ENCODE measurements at places on chromosomes 2 and 18.
A peak's percentile ranks its signal among the peaks of the same experiment; 100 is the strongest.

DNA sequence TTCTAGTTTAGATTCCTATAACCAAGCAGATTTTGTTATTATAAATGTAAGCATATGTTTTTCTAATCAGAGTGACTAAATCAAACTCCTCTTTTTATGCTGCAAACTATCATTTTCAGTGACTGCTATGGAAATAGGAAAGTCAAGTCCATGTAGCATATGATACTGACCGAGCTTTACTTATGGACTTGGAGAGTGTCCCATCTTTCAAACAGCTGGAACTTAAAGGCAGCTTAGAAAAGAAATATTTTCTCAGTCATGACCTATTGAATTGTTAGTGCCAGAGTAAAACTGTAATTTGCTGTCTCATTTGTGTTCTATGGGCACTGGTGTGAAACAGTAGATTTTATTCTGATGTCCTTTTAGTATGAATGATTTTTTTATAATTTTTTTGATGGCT, 76.7 kb downstream of the PHLPP1 start:
- no peak for DNase-seq

DNA sequence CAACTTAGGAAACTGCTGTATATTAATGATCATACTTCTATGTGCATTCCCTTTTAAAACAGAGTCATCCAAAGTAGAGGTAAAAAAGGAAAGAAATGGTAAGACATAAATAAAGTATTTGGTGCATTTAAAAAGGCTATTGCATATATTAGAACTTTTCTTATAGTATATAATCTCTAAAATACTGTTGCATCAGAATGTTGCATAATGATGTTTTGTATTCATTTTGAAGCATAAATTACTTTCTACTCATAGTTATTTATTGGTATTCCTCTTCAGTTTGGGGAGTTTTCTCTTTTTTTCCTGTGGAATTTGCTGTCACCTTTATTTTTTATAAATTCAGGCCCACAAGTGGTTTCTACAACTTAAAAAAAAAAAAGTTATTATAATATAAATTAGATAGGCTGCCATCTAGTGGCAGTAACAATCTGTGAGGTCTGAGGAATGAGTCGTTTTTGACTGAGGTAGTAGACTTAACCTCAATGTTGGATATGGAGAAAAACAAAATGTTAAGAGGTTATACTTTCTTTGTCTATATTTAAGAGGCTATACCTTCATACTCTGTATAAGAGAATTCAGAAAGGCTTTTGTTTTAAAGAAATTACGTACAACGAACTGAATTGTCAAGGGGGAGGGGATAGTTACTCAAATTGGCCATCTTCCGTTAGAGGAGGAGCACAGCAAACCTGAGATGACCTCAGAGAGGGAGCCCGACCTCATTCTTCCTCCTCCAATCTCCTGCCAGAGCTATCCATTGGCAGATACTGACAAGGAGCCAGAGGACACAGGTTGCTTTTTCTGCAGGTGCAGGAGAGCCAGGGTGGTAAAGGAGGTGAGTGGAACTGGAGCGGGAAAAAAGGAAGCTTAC, 23.8 kb downstream of the ANKAR start:
- peak; percentile 17 for DNase-seq

GRCh38 chr2:72573232-72573631, 252.6 kb downstream of the EXOC6B start:
- no peak for DNase-seq

- DNase-seq = no peak
These were observed 121.6 kb downstream of the SPP2 start for GRCh38 chr2:234172066-234172465.

- DNase-seq = no peak
These were observed 9.9 kb downstream of the MYT1L start for GRCh38 chr2:2321200-2321540.

DNA sequence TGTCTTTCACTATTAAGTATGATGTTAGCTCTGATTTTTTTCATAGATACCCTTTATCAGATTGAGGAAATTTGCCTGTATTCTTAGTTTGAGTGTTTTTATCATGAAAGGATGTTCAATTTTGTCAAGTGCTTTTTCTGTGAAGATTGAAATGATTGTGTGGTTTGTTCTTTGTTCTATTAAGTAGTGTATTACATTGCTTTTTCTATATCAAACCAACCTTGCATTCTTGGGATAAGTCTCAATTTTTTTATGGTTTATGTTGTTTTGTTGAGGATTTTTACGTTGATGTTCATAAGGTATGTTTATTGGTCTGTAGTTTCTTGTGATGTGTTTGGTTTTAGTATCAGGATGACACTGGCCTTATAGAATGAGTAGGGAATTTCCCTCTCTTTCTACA, 19.1 kb downstream of the PDK1 start:
- no peak for DNase-seq

- DNase-seq = no peak
These were observed 27.9 kb upstream of the GALNT5 start for GRCh38 chr2:157229572-157229971.

DNA sequence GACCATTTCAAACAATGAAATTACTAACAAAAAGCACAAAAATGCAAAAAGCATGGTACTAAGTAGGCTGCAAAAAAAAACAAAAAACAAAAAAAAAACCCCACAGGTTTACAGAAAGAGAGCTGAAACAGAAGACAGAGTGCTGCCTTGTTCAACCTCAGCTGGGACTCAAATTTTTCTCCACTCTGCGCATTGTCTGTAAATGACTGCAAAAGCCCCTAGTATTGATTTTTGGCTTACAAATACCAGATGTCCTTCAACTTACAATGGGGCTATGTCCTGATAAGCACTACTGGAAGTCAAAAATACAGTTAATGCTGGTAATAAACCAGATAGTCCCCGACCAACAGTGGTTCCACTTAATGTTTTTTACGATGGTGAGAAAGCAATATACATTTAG, 42.2 kb downstream of the UBE2E3 start:
- DNase-seq = no peak

- DNase-seq = no peak
These were observed 207.9 kb upstream of the SALL3 start for GRCh38 chr18:78771496-78772359.

DNA sequence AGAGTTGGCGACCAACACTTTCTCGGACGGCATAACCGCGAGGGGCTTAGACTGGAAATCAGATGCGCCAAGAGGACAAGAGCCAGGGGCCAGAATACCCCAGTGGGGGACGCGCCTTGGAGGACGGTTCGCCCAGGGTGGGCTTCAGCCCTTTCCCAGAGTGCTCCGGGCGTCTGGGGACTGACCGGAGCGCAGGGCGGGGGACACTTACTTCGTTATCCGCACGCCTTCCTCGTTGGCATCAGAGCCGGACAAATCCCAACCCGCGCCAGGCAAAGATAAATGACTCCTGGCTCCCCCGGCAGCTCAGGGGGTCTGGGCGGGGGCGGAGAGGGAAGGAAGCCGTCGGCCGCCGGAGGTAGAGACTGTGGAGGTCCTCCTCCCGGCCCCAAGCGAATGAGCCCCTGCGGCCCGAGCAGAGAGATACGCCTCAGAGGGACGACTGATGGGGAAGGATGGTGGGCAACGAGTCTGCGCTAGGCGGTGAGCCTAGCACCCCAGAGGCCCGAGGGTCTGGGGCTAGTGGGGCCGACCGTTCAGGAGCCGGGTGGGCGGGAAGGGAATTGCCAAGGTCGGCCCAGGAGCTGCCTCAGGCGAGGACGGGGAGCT, 4.7 kb upstream of the SATB2 start:
- DNase-seq = no peak

DNA sequence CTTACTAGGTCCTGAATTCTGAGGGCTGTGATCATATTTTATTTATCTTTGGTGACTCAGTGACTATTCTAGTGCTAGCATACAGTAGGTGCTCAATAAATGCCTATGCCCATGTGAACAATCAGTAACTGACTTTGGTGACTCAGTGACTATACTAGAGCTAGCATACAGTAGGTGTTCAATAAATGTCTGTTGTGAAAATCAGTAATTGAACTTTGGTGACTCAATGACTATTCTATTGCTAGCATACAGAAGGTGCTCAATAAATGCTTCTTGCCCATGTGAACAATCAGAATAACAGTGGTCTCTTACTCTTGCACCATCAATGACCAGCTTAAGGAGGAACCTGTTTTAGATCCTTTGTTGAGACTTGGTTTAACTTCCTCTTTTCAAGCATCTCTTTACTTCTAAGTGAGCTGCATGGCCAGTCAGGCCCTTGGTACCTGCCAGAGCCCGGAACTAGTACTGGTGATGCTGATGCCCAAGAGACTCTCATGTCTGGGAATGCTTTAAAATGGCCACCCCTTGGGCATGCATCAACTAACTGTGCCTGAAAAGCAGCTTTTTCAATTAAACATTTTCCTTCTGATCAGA, 214.9 kb upstream of the SPRED2 start:
- DNase-seq = no peak

DNA sequence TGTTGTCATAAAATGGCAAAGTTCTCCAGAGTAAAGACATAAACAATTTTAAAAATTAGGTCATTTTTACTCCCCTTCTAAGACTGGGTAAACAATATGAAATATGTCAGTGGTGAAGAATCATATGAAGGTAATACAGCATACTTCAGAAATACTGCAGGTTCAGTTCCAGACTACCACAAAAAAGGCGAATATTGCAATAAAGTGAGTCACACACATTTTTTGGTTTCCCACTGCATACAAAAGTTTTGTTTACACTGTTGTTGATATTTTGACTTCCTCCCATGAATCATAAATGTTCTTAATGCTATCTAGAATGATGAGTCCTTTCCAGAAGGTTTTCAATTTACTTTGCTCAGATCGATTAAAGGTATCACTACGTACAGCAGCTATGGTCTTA, 73.5 kb downstream of the SMC6 start:
- no peak for DNase-seq

- no peak for DNase-seq
These were observed 23.2 kb upstream of the KDM3A start for GRCh38 chr2:86417961-86418360.

DNA sequence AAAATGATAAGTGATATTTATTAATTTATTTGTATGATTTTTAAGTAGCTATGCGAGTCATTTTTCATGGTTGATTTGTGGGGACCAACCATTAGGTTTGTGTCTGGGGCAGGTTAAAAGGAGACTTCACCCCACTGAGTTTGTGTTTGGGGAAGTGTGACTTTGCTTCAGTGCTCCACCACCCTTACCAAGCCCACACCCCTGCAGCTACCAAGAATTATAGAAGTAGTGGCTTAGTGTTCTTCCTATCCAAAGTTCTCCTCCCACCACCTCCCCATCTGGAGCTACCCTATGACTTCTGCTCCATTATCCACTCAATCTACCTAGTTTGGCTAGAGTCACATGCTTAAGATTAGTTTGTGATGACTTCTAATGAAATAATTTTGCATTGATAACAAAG, 182.1 kb upstream of the ZEB2 start:
- no peak for DNase-seq

DNA sequence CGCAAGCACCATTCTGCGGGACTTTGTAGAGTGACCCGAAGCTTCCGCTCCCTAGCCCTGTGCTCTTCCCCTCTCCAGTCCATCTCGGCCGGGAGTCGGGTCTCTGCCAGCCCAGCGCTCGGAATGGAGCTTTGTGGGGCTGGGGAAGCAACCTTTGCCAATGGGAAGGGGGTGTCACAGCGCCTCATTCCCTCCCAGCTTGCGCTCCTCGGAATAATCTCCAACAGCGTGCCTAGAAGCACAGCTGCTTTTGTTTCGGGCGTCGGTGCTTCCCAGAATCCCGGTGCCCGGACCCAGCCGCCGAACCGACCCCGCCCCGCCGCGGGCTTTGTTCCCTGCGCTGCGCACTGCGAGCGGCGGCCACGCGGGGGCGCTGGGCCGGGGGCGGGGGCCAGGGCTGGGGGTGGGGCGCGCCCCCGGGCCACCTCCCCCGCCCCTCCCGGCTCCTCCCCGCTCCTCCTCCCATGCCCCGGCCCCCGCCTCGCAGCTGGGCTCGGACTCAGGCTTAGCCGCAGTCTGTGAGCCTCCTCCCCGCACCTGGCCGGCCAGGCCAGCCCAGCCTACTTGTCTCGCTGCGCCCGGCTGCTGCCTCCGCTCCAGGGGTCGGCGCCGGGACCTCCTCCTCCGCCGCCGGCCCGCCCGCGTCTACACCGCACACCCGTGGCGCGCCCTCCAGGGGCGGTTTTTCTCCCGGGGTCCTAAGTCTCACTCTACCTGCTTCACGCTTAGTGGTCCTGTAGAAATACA, 77.7 kb upstream of the SMAD2 start:
- peak; percentile 34 for DNase-seq

- no peak for DNase-seq
These were observed 25.7 kb upstream of the TTR start for GRCh38 chr18:31565782-31566512.

DNA sequence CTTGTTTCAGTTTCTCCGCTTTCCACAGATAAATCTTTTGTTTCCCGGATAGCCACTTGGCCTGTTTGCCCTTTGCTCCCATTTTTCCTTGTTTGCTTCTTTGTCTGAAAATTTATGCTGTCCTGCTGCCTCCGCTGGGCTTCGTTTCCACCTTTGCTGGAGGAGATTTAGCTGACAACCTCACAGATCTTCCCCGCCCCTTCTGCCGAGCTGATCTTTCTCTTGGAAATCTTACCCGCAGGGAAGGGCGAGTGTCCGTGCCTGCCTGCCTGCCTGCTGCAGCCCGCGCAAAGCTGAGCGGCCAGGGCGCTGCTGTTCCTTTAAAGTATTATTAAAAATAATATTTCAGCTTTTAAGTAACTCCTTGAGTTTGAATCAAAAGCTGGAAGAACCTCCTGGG, 1.4 kb upstream of the XRCC5 start:
- DNase-seq = no peak

DNA sequence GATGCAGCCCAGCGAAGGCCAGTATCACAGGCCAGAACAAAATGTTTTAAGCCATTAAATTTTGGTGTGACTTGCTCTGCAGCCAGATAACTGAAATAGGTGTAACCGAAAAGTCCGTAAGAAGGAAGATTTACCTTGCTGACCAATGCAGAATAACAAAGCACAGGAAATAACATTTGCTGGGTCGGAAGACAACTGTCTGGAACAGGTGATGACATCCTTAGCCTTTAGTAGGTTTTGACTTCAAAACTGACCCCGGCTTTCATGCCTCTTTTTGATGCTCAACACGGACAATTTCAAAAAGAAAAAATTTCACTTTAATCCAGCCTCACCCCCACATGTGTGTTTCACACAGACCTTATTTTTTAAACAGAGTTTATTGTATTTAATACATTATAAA, 93.7 kb downstream of the KCTD1 start:
- DNase-seq = no peak

- DNase-seq = no peak
These were observed 179.0 kb downstream of the KLHL29 start for GRCh38 chr2:23563673-23564614.

- no peak for DNase-seq
These were observed 406.5 kb downstream of the XIRP2 start for GRCh38 chr2:167294776-167295140.
